ENCODE measurements at places on chromosomes 12 and 14.

GRCh38 chr12:83634726-83635267 lies 948.1 kb downstream of the TMTC2 start:
- no peak for DNase-seq

GRCh38 chr12:92208613-92209121 lies 63.0 kb upstream of the BTG1 start:
- DNase-seq = no peak

DNA sequence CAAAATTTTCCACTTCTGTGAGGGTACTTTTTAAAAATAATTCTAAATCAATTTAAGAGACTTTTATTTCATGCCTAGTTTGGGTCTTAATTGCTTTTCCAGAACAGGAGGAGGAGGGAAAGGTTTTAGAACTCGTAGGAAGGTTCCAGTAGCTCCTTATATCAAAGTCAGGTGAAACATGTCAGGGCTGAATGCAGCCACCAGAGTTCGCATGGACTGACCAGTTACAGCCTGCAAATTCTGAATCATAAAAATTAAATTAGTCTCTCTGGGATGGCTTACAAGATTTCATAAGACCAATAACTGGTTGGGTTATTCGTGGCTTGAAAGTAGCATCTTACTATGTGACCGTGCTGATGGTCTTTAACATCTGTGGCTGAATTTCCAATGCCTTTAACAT lies 397 bp downstream of the BDKRB1 start:
- DNase-seq = no peak

GRCh38 chr12:113083863-113084435 lies 27.4 kb downstream of the DTX1 start:
- no peak for DNase-seq

DNA sequence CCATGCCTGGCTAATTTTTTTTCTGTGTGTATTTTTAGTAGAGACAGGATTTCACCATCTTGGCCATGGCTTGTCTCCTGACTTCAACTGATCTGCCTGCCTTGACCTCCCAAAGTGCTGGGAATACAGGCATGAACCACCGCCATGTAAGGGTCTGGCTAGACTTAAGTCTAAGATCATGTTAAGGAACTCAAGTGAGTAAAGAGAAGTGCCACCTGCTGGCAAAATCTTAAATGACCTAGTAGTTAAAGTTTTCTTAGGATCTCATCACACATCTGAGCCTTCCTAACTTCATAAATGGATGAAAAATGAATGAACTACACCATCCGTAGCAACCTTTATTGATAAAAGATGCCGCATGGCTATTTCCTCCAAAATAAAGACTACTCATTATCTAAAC lies 1.7 kb upstream of the C12orf56 start:
- no peak for DNase-seq

- DNase-seq = no peak
Observed at GRCh38 chr12:105590571-105590970, 260.1 kb downstream of the C12orf75 start.

DNA sequence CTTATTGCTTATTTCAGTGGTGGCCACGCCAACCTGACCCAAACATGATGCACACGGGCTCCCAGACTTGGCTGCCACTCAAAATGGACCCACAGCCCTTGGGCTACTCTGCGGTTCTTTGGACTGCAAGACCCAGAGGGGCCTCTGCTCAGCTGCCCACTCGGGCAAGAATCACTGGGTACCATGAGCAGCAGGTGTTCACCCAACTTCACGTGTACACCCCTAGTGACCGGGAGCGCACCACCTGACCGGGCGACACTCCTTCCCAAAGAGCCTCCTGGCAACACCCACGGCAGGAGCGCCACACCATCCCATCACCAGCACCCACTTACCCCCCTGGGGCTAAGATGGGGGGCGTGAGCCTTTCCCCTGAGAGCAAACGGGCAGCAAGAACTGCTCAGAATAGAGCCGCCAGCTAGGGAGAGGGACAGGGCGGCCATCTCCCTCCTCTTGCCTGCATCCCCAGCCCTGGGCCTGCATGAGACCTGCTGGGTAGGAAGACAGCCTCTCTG lies 32.0 kb downstream of the CCNK start:
- DNase-seq = no peak

DNA sequence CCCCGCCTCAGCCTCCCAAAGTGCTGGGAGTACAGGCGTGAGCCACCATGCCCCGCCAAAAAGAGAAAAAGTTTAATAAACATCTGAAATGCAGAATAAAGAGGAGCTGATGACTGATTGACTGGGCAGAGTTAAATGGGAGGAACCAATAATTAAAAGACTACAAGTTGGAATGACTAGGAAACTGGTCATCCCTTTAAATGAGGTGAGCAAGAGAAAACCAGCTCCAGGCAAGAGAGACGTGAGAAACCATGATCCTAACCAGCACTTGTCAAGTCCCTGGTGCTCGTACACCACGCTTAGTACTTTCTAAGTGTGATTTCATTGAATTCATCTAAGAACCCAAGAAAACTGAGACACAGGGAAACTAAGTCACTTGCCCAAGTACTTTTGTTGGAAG lies 47.9 kb downstream of the MAP1LC3B2 start:
- no peak for DNase-seq

- DNase-seq = no peak
Observed at GRCh38 chr12:84085046-84085445, 827.6 kb downstream of the SLC6A15 start.

DNA sequence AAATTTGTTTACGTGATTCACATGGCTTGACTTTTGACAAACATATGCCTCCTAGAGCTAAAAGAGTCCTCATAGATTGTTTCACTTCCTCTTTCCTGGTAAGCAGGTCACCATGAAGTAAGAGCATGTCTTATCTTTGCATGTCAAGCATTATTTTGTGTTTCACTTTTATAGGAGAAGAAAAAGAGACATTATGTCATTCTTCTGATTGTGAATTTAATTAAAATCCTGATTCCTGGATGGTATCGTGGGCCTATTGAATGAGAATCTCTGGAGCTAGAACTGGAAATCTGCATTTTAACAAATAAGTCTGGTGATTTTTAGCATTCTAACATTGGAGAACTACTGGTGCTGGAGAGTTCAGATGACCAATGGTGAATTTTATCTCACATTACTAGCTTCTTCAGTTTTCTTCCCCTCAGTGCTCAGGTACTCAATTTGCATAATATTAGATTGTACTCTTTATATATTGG lies 218.6 kb upstream of the ATP2B1 start:
- DNase-seq = no peak

GRCh38 chr14:90674716-90675115 lies 141.5 kb downstream of the TTC7B start:
- no peak for DNase-seq

- no peak for DNase-seq
Observed at GRCh38 chr14:25406818-25407217, 356.9 kb upstream of the STXBP6 start.

DNA sequence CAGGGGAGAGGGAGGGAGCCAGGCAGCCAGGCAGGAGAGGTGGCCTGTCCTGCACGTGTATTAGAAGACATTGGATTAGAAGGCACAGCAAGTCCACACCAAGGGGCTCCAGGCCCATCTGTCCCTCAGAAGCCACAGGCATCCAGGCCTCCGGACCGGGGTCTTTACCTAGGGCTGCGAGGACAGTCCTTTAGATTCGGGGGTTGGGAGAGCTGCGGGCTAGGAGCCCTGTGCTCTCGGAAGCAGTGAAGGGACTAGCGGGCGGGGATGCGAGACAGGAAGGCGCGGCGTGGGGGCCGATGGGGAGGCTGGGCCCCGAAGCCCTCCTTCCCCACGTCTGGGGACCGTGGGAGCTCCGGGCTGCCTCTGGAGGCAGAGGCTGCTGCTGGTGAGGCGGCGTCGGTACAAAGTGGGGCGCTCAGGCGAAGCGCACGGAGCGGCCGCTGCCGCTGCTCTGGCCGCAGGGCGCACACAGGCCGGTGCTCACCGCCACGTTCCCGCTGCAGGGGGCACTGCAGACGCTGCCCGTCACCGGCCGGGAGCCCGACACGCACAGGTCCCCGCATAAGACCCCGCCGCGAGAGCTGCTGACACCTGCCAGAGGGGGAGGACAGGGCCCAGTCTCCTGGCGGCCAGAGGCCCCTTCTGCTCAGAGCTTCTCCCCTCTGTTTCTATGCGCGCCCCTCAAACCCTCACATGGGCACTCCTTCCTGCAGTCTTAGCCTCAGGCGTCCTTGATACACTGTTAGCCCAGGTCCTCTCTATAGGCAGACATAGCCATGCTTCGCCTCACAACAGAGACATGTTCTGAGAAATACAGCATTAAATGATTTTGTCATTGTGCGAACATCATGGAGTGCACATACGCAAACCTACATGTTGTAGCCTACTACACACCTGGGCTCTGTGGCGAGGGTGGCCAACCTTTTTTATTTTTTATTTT lies 17.3 kb downstream of the KRT7 start:
- DNase-seq = peak; percentile 5

DNA sequence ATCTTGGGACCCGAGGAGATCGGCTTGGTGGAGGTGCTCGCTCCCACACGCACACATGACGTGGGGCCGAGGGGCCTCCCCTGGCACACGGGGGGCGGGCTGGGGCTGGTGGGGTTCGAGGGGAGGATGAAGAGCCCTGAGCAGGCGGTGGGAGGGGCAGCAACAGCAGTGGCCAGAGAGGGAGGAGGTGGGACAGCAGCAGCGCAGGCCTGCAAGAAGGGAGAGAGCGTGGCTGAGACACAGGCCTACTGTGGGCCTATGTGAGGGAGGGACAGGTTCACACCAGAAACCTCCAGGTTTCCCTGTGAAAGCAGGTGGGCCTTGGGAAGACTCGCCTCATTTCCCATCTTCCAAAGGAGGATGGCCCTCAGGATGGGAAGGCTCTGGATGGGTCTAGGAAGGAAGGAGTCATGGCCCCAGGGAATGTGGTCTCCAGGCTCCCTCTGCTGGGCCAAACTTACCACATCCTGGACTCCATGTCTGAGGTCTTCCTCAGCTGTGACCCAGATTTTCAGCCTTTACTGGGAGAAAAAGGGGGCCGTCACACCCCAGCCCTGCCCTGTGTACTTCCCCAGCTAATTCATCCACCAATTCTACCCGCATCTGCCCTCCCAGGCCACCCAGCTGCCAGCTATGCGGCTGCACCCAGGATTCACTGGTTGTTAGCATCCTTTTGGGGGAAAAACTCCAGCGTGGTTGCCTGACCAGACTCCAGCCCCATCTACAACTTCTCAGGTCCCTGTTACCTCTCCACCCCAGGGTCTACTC lies 2.8 kb downstream of the PIANP start:
- no peak for DNase-seq

DNA sequence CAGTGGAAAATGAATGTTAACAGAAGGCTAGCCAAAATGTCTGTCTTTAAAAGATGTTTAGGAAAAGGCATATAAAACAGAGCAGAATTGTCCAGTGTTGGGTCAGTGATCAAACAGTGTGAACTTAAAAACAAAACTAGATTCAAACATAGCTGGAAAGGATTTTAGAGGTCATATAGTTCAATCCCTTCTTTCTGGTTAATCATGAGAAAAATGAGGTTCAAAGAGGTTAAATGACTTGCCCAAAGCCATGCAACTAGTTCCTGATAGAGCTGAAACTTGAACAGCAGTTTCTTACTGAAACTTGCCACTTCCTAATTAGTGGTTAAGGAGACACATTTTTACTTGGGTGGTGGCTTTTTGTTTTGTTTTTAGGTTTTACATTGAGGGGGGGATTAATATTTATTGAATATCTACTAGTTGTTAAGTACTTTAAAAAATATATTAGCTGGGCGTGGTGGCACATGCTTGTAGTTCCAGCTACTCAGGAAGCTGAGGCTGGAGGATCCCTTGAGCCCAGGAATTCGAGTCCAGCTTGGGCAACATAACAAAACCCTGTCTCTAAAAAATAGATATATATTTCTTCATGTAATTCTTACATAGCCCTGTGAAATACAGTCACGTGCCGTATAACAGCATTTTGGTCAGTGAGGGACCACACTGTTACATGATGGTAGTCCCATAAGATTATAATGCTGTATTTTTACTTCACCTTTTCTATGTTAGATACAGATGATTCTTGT lies 20.4 kb downstream of the ACVR1B start:
- DNase-seq = no peak

All from posterior cingulate gyrus (tissue), 11 donors.